HS-5 (cell line): ENCODE measurements at places on chromosomes 7 and 10.
A peak's percentile ranks its signal among the peaks of the same experiment; 100 is the strongest.

DNA sequence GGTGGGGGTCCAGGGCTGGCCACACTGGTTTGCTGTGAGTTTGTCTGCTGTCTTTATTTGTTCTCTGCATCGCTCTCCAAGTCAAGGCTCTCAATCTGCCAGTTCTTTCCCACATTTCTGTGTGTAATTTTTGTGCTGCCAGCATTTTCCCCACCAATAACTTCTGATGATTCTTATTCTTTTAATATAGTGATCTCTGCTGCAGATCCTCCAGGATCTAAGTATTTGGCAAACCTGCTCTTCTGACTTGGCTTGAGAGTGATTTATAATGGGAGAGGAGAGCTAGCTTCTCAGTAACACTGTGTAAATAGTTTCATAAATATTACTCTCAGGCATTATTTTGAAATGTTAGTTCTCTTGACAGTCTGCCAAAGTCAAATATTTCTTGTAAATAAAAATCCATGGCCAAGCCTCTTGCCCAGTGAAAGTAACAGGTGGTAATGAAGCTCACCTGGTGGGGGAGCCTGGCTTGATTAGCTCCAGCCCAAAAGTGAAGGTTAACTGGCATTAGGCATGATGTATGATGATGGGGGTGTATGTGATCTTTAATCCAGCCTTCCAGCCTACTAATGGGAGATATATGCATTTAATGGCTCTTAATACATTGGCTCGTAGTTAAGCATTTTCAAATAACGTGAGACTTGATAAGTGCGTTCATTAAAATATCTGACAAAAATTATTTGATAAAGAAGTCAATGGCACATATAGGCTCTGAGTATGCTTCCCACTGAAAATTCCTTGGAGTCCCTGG, 1055.9 kb downstream of the KCNMA1 start:
- no peak for DNase-seq

DNA sequence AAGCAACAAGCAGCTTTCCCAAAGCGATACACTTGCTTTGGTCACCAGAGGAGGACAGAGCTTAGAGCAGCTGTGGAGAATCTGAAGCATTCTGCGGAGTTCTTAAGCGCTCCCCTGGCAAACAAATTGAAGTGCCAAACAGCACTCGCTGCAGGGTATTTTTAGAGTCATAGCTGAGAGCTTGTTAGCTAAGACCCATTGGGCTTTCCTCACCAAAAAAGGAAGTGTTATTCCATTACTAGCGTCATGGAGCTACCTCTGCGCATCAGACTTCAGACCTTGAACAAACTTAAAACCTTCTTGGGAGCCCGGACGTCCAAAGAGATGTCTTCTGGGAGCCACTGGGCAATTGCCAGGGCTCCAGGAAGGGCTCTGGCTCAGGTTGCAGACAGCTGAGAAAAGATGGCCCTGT, 23.2 kb upstream of the BMPR1A start:
- DNase-seq: no peak

DNA sequence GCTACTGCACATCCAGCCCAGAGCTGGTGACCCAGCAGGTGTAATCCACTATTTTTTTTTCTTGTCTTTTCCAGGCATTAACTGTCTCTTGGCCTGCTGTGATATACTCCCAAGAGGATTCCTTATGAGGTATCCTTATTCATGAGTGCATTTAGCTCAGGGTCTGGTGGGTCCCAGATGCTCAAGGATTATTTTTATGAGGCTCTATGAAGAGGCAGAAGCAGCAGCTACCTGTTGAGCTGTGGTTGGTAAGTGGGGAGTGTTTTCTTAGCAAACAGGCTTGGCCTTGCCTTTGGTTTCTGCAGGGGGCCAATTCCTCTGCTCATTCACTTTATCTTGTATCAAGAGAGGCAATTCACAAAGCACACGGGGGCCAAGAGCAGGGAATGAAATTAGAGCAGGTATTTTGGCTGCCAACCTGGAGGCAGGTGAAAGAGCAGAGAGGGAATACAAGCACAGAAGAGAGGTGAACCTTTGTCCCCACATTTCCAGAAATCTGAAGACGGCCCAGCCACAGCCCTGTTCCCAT, 221.6 kb downstream of the TMEM178B start:
- DNase-seq: no peak

- no peak for DNase-seq
Measured at GRCh38 chr10:86312701-86313270, 53.8 kb downstream of the GRID1 start.

- no peak for DNase-seq
Measured at GRCh38 chr7:152200395-152200794, 174.9 kb downstream of the GALNT11 start.

DNA sequence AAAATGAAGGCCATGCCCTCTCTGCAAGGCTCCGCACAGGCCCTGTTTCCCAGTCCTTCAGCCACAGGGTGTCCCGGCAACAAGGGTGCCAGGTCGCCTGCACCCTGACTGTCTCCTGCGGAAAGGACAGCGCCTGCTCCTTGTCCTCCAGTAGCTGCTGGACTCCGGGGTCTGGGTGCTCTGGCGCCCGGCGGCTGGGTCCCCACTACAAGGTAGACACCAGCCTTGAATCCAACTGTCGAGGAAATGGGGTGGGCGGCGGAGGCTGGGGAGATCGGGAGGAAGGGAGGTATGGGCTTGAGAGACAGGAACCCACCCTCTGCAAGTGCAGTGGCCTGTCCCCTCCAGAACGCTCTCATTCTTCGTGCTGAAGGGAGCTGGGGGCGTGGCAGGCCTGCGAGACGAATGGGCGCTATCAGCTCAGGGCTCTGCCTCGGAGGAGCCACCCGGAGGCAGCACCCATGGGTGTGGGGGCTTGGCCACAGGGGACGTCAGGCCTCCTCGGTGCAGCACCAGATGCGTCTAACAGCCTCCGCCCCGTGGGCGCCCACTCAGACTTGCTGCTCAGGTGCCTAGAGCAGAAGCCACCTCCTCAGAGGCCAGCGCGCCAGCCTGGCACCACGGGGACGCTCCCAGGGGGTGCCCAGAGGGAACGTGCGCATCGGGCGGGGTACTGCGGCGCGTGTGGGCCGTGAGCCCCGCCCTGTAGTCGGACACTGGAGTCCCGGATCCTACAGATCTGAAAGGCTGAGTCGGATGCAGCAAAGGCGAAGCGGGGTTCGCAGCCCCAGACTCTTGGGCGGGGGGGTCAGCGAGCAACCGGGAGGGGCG, 15.6 kb downstream of the ADAM8 start:
- no peak for DNase-seq

DNA sequence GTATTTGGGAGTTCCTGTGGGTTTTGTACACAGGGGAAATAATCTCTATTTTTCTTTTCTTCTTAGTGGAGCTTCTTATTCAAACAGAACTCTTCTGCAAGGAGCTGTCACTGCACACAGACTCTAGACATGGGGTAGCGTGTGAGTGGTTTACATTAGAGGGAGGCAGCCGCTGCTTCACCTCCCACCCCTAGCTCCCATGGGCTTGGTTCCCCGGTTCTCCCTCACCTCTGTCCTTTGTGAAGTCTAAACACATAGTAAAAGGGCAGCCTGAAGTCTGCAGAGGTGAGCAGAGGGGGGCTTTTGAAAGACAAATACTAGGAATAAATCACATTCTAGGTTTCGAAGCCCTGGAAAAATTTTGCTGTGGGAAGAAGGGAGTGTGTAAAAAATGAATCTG, 5.5 kb downstream of the ASB4 start:
- no peak for DNase-seq

DNA sequence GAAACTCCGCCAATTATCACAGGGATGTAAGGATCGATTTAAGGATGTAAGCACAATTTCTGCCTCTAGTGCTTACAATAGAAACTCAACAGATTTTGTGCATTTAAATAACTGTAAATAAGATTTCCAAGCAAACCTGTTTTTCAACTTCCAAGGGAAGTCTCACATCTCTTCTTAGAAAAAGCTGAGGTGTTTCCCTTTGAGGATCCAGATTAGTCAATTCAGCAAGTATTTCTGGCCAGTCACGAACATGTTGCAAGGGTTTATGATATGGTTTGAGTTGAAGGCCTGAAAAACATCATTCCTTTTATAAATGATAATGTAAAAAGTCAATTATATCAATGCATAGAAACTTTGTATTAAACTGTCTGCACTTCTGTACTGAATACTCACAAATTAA, 23.9 kb downstream of the KRIT1 start:
- DNase-seq: no peak

- peak; percentile 34 for DNase-seq
Measured at GRCh38 chr7:127876393-127876792, 154.8 kb downstream of the LRRC4 start.

GRCh38 chr7:66693331-66693730, 47.2 kb upstream of the RABGEF1 start:
- no peak for DNase-seq

GRCh38 chr7:2993868-2994267, 49.8 kb downstream of the CARD11 start:
- DNase-seq: no peak

DNA sequence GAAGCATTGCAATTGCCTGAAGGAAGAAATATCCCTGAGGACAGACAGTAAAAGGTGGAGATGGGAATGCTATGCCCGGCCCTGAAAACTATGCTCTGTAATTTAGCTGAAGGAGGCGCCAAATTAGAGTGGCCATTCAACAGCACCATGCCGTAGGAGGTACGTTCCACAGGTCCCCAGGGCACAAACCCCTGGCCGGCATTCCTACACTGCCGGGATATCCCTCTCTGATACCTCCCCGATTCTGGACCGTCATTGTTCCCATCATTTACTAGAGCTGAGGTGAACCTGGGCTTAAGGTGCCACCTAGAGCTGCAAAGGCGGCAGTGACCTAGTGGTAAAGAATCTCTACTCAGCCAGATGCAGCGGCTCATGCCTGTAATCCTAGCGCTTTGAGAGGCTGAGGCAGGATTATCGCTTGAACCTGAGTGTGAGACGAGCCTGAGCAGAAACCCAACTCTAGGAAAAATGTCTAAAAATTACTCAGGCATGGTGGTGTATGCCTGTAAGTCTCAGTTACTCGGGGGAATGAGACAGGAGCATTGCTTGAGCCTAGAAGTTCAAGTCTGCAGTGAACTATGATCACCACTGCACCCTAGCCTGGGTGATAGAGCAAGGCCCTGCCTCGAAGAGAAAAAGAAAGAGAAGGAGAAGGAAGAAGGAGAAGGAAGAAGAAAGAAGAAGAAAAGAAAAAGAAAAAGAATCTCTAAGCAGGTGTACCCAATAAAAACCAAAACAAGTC, 53.0 kb upstream of the TNKS2 start:
- DNase-seq: no peak

GRCh38 chr10:33482486-33482885, 148.0 kb upstream of the NRP1 start:
- DNase-seq: no peak

- no peak for DNase-seq
Measured at GRCh38 chr10:96357038-96357620, 1.7 kb downstream of the OPALIN start.

- no peak for DNase-seq
Measured at GRCh38 chr10:31315453-31315852, 3.6 kb upstream of the ZEB1 start.

DNA sequence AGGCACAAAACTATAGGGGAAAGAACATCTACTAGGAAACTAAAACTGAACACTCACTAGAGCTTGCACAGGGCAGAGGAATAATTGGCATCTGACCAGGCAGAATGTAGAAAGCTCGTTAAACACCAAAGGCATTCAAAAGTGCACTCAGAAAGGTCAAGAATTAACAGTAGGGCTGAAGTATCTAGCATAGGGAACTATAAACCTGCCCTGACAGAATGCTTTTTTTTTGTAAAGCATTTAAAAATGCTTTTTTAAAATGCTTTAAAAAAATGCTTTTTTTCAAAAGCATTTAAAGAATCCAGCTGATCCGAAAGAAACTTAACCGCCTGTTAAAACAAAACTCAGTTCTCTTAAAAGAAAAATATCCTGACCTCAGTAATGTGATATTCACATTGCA, 74.6 kb upstream of the EGFR start:
- DNase-seq: no peak

GRCh38 chr10:7417807-7418206, 7.0 kb upstream of the SFMBT2 start:
- DNase-seq: no peak

GRCh38 chr10:5752301-5752871, 60.8 kb downstream of the GDI2 start:
- no peak for DNase-seq

DNA sequence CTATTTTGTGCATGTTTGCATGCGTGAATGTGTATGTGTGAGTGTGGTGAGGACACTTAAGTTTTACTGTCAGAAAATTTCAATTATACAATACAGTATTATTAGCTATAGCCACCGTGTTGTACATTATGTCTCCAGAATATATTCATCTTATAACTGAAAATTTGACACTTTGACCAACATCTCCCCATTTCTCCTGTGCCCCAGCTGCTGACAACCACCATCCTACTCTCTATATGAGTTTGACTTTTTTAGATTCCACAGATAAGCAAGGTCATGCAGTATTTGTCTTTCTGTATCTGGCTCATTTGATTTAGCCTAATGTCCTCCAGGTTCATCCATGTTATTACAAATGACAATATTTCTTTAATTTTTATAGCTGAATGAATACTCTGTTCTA, 195.0 kb downstream of the GPR37 start:
- DNase-seq: no peak

DNA sequence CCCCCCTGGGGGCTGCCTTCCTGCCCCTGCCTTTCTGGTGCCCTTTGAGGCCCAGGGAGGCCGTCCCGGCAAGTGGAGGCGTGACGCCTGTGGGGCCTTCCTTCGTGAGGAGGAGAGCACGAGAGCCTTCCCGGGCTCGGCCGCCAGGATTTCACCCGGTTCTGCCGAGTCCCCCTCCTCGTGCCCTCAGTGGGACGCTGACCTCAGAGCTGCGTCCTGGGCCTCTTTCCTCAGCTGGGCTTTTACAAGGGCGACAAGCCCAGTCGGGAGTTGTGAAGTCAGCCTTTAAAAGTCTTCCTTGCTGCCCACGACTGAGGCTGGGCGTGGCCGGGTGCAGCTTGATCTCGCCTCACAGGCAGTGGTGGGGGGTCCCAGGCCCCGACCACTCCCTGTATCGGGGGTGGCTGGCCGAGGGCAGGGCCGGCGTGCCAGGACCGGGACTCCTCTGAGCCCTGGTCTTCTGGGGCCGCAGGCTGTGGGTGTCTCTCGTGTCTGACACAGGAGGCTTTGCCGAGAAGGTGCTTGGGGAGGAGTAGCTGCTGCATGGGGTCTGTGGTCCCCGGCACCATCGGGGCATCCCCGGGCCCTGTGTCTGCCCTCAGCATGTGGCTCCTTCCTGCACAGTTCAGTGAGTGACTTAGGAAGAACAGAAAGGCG, 41.8 kb downstream of the FAM20C start:
- DNase-seq: no peak

GRCh38 chr10:68153473-68154210, 44.4 kb downstream of the MYPN start:
- peak; percentile 99 for DNase-seq

GRCh38 chr10:71462062-71462935, 65.6 kb downstream of the CDH23 start:
- no peak for DNase-seq
